ENCODE measurements at places on chromosomes 7 and 10.

DNA sequence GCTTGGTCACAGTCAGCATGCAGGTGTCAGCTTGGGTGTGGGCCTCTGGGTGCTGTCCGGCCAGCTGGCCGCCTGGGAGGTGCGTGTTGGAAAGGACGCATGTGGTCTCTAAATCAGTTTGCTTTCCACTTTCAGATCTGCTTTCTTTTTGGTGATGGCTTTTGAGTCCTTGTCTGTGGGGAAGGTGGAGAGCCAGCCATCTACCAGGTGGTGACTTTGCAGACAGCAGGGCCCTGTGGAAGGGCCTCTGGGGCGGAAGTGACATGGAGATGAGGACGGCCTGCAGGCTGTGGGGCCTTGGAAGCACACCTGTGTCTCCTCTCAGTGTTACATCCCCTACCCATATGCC is 59.4 kb downstream of the WDR37 start:
- DNase-seq = no peak

DNA sequence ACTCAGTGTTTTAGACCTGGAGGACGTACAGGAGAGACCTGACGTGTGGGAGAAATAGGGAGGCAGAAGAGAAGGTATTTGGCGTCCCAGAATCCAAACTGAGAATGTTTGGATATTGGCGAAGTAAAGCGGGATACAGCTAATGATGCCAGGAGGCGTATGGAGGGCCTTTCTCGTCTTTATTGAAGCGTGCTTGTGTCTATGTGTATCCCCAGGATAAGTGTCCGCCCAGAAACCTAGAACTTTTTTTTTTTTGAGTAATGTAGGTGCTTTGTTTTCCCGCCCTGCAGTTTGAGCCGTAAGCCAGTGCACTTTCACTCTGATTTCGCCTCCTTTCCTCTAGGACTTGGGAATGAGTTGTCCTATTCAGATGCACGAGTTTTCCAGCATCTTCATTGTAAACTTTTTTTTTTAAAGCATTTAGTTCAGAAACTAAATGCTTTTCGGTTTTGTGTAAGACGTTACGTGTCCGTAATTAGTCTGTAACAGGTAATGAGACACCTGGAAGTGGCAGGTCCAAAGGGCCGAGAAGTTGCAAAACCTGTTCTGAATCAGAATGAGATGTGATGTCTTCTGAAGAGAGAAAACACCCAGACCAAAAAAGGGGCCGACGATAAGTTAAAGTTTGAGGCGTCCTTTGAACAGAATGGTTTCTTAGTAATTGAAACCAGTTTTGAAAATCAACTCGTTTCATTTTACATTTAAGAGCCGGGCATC is 746 bp downstream of the ARL5B start:
- DNase-seq = no peak

DNA sequence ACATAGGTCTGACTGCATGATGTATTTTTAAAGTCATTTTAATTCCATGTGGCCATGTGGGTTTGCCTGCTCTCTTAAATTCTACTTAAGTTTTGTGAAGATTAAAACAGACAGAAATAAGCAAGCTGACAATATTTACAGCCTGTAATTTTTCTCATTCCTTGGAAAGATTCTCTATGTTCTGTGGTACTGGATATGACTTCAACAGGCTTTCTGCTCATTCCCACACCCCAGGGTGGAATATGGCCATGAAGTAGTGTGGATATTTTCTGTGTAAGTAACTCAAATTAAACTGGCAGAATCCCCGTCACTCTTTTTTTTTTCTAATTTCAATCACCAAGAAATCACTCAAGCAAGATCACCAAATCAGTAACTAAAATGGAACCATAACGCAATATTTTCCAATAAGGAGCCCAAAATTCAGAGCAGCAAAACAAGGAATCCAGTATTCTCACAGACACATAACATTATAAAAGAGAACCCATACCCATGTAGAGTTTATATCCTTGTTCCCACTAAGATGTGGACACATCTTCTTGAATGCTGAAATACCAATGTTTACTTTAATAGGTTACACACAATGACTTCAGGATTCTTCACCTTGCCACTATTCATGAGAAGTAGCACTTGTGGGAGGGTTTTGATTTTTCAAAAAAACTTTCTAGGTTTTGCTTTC is 5.7 kb downstream of the HOXA5 start:
- DNase-seq = no peak

- DNase-seq = no peak
Measured at GRCh38 chr10:75935650-75936400, 504.4 kb downstream of the LRMDA start.

- DNase-seq = no peak
Measured at GRCh38 chr7:13169356-13169755, 481.9 kb downstream of the ARL4A start.

DNA sequence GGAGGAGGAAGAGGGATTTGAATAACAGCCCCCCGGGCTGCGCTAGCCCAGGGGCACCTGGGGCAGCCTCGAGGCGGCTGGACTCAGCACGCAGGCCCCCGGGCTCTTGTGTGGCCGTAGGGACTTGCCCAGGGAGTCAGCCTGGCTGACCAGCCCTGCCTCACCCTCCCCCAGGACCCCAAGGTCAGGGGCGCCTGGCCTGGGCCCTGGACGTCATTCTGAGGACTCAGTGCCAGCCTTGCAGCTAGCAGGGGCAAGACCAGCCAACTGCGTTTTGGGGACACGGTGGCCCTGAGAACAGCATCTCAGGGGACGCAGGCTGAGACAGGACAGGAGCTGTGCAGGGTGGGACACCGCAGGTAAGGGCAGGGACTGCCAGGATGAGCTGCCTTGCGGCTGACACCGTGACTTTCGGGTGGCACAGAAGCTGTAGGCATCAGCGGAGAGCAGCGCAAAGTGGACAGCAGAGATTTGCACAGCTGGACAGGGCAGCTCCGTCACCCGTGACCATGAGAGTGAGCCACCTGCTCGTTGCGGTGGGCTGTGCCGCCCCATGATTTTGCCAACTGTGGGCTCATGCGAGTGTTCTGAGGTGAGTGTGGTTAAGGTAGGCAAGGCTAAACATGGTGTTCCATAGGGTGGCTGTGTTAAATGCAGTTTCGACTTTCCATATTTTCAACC is 48.1 kb upstream of the UBE3C start:
- no peak for DNase-seq

- DNase-seq = no peak
Measured at GRCh38 chr10:102782673-102783551, 39.2 kb downstream of the WBP1L start.

DNA sequence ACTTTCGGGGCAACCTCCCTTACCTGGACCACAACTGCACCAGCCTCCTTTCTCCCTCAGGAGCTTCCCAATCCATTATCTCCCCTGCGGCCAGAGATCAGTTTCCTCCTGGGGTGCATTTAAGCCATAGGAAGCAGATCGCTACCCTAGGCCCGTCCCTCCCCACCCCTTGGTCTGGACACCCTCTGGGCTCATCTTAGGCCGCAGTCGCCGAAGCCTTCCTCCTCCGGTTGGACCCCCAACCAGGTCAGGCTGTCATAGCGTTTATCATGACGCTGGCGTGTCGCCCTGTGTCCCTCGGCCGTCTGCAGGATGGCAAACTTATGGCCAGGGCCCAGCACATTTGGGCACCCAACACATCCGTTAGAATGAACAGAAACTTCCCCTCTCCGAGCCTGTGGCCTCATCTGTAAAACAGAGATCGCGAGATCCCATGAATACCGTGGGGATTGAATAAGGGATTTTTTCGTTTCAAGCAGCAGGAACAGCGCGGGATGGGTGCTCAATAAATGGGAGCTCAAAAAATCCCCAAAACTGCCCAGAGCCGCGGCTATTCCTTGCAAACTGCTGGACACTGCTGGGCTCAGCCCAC is 669 bp upstream of the AP5Z1 start:
- DNase-seq = no peak

DNA sequence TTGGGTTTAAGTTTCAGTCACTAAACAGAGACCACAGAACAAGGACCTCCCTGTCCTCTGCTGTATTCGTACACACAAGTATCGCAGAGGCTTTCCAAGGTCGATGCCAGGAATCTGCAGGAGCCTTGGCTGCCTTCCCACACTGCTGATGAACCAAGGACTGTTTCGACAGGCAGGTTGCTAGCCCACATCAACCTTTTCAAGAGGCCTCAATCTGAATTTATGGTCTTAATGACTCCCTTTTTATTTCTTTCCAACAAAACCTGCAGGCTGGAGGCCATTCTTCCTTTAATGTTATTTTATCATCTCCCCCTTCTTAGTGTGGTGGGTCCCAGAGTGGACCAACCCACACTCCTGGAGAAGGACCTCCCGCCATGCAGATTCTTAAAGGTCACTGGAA is 45.6 kb downstream of the JCAD start:
- no peak for DNase-seq

DNA sequence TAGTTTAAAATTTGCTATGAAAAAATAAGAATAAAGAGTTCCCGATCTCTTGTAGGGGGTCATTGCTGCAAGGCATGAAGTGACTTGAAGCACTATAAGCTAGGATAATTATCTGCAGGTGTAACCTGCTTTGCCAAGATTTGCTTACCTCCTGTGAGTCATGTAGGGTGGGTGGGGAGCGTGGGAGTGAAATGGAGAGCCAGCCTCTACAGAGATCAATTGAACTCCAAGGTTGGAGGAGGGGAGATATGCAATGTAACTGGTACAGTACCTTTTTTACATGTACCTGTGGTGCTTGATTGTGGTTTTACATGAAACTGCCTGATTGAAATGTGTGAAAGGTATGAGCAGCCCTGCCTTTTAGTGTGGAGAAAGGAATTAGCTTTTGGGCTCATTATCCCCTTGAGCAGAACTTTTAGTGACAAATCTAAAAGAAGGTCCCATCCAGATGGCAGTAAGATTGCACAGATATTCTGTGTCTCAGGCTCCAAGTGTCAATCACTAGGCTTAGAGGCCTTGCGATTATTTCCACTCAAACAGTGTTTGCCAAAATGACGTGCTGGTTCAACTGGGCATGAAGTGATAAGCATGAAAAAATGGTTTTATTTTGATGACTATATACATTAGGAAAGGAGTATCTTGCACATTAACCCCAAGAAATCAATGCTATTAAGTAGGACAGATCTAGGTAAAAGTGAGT is 138.6 kb upstream of the GRB10 start:
- DNase-seq = peak; percentile 44

DNA sequence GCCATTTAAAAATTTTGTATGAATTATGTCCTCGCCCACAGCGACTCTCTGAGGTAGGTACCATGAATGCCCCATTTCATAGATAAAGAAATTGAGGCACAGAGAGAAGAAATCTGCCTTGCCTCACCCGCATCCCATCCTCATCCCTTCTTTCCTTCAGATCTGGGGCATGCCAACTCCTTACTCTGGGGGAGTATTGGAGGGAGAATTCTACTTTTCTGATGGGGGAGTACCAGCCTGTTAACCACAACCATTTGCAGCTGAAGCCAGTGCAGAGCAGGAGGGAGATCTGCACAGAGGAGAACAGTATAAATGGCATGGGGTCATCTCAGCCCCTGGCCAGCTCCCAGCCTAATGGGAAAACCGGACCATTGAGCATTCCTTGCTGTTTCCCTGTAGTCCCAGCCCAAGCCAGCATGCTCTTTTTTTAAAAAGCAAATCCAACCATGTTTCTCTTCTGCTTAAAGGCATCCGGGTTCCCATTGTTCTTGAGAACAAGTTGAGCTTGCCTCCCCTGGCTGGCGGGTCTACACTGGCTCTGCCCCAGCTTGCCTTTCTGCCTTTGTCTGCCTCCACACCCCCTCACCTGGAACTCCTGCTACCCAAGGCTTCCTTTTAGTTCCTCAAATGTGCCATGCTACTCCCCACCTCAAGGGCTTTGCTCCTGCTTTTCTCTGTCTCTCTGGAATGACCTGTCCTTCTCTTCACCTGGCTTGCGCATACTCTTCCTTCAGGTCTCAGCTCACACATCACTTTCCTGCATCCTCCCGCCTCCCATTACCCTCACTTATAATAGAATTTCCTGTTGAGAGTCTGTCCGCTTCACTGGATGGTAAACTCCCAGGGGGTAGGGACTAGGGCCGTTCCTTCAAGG is 8.8 kb upstream of the ZNF503 start:
- no peak for DNase-seq

GRCh38 chr7:108311446-108312168 is 144.6 kb downstream of the NRCAM start:
- DNase-seq = no peak

DNA sequence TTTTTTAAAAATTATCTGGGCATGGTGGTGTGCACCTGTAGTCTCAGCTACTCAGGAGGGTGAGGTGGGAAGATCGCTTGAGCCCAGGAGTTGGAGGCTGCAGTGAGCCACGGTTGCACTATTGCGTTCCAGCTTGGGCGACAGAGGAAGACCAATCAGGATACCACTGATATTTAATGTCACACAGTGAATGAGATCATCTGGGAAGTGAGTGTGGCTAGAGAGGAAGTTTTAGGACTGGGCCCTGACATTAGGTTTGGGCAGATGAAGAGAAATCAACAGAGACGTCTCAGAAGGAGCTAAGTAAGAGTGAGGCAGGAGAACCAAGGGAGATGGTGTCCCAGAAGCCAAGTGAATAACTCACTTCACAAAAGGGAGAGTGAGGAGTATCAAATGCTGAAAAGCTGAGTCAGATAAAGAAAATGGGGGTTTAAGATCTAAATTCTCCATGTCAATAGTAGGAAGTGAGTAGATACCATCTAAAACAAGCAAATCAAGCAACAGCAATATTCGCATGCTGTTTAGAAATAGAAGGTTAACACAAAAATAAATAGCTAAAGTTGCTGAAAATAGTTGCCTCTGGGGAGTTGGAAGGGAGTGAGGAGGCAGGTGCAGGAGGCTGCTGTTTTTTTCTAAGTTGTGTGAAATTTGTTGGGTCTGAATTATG is 11.5 kb downstream of the PILRA start:
- DNase-seq = no peak

- no peak for DNase-seq
Measured at GRCh38 chr7:108102671-108103312, 27.4 kb downstream of the LAMB4 start.

- DNase-seq = no peak
Measured at GRCh38 chr7:54831644-54832095, 72.7 kb upstream of the SEC61G start.

- DNase-seq = no peak
Measured at GRCh38 chr10:85612378-85612775, 754.2 kb downstream of the GRID1 start.

GRCh38 chr10:98664329-98665042 is 217.8 kb upstream of the HPS1 start:
- DNase-seq = peak; percentile 5

- DNase-seq = peak; percentile 76
Measured at GRCh38 chr7:4791738-4792536, 16.5 kb downstream of the AP5Z1 start.

DNA sequence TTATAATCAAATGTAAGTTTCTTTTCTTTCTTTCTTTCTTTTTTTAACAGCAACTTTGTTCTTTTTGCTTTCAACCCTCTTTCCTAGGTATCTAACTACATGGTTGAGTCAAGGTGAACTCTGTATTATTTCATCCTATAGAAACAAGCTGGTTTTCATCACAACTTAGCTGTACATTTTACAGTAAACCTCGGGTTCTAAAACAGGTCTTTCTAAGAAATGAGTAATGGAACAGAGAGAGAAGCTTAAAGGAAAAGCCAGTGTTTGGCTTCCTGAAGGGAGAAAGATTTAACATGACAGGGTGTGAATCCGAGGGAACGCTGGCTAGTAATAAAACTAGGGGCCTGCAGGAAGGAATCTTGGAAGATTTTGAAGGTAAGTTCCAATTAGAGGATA is 143.4 kb upstream of the ITGB1 start:
- DNase-seq = no peak

- no peak for DNase-seq
Measured at GRCh38 chr7:51314726-51315125, 1.9 kb downstream of the COBL start.

GRCh38 chr7:144437370-144438191 is 34.1 kb upstream of the NOBOX start:
- DNase-seq = peak; percentile 10

GRCh38 chr7:154640266-154640865 is 362.6 kb downstream of the PAXIP1 start:
- no peak for DNase-seq

Measured in stimulated activated CD4-positive, alpha-beta T cell treated with anti-CD3 and anti-CD28 coated beads, Interleukin-2, amount 100 ng/mL, for 4 hours (primary cell).